ENCODE measurements at places on chromosomes 16 and 17.

GRCh38 chr17:29565643-29566472 is 979 bp downstream of the ABHD15 start:
- DNase-seq, result peak; percentile 45

DNA sequence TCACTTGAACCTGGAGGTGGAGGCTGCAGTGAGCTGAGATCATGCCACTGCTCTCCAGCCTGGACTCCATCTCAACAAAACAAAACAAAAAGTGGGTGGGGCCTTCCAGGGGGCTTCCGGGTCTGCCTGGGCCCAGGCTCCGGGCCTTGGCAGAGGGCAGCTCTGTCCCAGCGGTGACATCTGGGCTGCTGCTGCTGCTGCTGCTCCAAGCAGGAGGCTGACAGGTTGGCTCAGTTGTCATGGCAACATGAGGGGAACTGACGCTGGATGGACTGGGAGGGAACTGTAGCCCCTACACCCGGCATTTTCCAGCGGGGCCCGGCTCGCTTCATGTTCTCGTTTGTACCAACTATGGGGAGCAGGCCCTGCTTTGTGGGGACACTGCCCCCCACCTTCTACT is 4.0 kb downstream of the BAIAP3 start:
- no peak for DNase-seq

GRCh38 chr17:5819921-5820685 is 235.8 kb upstream of the NLRP1 start:
- DNase-seq, result no peak

DNA sequence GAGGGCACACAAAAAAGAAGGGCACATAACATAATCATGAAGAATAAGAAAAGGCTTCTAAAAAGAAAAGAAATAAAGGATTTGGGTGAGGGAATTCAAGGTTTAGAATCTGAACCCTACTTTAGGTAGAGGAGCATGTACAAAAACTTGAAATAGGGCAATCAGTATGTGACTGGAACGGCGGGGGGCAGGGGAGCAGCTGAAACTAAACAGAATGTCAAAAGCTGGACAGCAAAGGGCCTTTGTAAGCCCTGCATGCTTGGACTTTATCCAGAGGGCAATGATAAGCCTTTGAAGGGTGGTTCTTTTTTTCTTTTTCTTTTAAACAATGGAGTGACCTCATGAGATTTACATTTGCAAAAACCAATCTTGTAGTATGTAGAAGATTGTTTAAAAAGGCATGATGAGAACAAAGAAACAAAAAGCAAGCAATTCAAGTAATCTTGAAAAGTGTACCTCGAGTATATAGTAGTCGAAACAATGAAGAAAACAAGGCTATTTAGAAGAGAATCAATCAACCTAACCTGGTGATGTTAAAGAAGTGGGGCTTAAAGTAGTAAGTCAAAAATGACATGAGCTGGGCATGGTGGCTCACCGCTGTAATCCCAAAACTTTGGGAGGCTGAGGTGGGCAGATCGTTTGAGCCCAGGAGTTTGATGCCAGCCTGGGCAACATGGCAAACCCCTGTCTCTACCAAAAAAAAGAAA is 46.7 kb upstream of the ANKFY1 start:
- no peak for DNase-seq

DNA sequence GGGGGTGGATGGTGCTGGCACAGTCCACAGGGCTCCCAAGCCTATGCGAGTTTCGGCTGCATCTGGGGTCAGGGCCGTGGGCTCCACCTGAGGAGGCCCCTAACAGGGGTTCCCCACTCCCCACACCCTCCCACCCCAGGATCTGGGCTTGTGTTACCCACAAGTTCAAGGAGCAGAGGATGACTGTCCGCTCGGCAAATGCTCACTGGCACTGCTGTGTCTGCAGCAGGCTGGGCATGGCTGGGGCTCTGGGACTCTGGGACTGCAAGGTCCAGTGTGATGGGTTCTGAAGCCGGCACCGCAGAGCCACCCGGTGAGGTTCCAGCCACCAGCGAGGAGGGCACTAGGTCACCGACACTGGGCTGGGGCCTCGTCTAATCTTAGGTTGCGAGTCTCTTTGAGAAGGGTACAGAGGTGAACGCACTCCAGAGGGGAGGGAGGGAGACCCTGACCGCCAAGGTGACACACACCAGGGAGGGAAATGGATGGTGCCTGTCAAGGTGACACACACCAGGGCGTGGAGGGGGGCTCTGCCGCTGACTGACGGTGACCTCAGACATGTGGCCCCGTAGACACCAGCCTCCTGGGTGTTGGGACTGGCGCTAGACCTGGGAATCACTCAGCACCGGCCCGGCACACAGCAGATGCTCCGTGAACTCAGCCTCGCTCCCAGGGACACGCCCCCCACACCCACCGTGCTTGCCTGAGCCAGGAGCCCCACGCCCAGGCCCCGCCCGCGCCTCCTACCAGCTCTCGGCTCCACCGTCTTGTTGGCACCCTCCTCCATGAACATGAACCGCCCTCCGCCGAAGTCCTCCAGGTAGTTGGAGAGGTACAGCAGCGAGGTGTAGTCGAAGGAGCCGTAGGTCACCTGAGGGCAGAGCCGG is 20.5 kb upstream of the HEXD start:
- no peak for DNase-seq

- no peak for DNase-seq
Observed at GRCh38 chr17:16516594-16517051, 24.6 kb upstream of the LRRC75A start.

GRCh38 chr17:41315814-41316445 is 420 bp upstream of the KRTAP17-1 start:
- DNase-seq, result no peak

- no peak for DNase-seq
Observed at GRCh38 chr17:29046473-29046839, 3.5 kb downstream of the PIPOX start.

- DNase-seq, result no peak
Observed at GRCh38 chr17:77735566-77736198, 222.8 kb upstream of the TNRC6C start.

- DNase-seq, result no peak
Observed at GRCh38 chr17:39340731-39341130, 60.7 kb downstream of the FBXL20 start.

GRCh38 chr16:46828292-46828691 is 2.7 kb downstream of the C16orf87 start:
- DNase-seq, result no peak

GRCh38 chr17:75048249-75048878 is 1.3 kb downstream of the KCTD2 start:
- no peak for DNase-seq

GRCh38 chr16:68447653-68448359 is 502 bp downstream of the SMPD3 start:
- no peak for DNase-seq

DNA sequence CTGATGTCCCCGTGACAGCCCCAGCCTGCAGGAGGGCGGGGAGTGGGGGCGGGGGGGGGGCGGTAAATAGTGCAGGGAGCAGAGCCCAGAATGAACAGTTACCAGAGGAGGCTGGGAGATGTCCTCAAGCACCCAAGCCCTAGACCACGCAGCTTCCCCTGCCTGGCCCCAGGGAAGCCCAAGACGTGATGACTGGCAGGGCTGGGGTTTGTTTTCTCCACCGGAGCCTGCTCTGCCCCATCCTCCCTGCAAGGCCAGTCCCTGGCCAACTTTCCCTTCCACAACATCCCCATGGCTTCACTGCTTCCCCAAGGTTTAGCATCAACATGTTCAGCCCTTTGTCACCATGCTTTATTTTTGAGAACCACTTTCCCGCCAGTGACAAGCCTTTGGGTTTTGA is 1.4 kb upstream of the BEAN1 start:
- no peak for DNase-seq

- DNase-seq, result no peak
Observed at GRCh38 chr16:10575506-10576130, 4.8 kb downstream of the EMP2 start.

DNA sequence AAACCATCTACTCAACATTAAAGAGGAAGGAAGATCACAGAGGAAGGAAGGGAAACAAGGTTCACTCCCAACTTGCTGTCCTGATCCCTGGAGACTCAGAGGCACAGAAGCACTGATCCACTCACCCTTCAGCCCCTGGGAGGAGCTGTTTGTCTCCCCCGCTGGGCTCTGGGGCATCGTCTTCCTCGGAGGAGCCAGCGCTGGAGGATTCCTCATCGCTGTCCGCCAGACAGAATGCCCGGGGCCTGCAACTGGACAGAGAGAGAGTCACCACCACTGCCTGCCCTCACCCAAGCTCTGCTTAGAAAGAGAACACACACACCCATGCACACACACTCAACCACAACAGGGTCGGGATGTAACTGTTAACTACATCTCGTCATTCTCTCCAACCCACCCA is 24.8 kb upstream of the ERN1 start:
- no peak for DNase-seq

GRCh38 chr17:8489841-8490240 is 54.2 kb downstream of the NDEL1 start:
- no peak for DNase-seq
